ENCODE measurements at places on chromosomes 7 and 10. TPM values are rescaled to one million over a fixed set of nuclear protein-coding genes. Genes with fewer than 3 reads are reported as not detected.

Gene TRIP6
- total RNA-seq = 48.7 TPM

Gene UPF2
- total RNA-seq = 16.1 TPM

Gene HOXA10
- total RNA-seq = 0.63 TPM

Gene HOXA2
- 1.1 TPM for total RNA-seq

Gene LRRN3
- total RNA-seq = 1.7 TPM

Gene LIPJ
- total RNA-seq = not detected

Gene ASIC3
- 2.4 TPM for total RNA-seq

Gene ASZ1
- total RNA-seq = not detected

Gene SLC16A9
- 0.60 TPM for total RNA-seq

Gene CRHR2
- not detected for total RNA-seq
